NCI-H1092 treated with DMSO at 0.1 percent for 48 hours (cell line): ENCODE measurements at places on chromosomes 16 and 17.
A peak's percentile ranks its signal among the peaks of the same experiment; 100 is the strongest.

DNA sequence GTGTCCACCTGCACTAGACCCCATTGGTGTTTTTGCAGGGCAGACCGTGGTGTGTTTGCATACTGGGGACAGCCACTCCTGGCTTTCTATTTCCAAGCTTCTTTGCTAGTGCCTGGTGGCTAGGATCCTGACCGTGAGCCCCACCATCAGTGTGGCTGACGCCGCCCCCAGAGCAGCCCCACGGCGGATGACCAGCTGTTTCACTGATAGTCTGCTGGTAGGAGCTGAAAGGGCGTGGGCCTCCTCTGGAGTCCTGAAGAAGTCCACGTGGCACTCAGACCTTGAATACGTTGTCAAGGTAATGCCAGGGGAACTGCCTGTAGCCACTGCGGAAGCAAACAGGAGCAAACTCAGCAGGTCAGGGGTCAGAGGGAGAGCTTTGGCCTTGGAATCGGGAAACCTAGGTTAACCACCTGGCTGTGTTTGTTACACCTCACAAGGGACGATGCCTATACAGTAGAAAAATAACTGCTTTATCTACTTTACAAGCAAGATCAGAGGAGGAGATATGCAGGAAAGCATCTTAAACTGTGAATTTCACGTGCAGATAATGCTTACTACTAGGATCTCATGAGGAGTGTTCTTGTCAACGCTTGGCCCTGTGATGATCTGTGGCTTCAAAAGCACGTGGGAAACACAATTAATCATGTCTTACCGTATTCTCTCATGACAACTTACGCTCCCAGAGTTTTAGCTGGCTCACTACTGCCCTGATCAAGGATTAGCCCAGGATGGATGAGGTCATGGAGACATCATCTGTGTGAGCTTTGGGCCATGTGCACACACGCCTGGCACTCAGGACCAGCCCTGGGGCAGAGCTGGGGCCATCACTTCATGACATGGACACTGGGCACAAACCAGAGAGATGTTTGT is 30.3 kb downstream of the ALDH3A2 start:
- no peak for DNase-seq

DNA sequence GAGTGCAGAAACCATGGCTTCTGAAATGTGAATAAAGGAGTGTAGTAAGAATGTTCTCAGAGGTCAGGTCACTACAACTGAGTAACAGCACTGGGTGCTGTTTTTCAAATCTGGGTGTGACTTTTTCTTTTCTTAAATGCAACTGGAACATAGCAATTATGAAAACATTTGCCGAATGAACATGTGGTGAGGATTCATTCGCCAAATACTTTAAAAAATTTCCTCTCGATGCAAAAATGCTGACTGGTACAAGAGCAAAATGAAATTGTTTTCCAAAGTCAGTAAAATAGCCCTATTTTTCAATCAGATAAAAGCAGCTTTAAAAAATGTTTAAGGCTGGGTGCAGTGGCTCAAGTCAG is 18.6 kb downstream of the ZDHHC7 start:
- DNase-seq: no peak

DNA sequence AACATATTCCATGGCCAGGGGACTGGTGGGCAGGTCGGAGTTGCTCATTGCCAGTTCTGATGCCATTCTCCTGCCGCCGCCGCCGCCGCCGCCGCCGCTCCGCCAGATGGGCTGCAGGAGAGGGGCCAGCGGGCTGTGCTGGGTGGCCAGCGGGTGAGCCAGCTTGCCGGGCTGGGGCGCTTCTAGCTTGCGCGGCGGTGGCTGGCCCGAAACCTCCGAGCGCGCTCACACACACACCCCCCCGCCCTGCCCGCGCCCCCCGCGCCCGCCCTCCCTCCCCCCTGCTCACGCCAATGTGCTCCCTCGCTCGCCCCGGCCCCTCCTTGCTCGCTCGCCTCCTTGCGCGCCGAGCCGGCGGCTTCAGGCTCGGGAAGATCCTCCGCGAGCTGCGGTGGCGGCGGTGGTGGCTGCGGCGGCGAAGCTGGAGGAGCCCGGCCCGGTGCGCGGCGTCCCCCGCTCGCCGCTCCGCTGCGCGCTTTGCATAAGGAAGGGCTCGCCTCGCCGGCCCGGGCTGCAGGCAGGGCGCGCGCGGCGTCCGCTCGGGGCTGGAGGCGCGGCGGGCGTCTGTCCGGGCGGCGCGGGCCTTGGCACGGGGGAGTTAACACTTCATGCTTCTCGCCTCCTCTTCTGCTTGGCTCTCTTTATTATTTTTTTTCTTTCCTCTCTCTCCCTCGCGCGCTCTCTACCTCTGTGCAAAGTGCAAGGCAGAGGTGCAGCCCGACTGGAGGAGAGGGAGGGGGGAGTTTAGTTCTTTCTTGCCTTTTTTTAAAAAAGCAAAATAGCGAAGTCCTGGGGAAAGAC is 500 bp downstream of the MAF start:
- DNase-seq: peak; percentile 74

DNA sequence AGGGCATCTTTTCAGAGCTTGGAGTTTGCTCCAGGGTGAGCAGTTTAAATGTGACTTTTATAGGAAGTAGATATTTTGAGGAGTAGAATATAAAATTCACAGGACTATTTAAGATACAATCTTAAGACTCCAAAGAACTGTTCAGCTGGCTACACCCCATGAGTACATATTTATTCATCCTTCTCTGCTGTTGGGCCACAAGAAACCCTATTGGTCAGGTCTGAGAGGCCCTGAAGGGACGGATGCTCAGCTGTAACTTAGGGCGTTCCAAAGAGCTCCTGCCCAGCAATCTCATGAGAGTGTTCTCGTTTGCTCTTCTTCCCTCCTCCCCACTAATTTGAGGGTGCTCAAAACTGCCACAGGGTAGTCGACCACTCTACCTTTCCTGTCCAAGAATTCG is 7.3 kb downstream of the ST6GALNAC2 start:
- DNase-seq: no peak

- no peak for DNase-seq
Observed at GRCh38 chr16:7423434-7424044, 90.9 kb downstream of the RBFOX1 start.

GRCh38 chr17:43540821-43541674 is 5.1 kb downstream of the ETV4 start:
- no peak for DNase-seq

DNA sequence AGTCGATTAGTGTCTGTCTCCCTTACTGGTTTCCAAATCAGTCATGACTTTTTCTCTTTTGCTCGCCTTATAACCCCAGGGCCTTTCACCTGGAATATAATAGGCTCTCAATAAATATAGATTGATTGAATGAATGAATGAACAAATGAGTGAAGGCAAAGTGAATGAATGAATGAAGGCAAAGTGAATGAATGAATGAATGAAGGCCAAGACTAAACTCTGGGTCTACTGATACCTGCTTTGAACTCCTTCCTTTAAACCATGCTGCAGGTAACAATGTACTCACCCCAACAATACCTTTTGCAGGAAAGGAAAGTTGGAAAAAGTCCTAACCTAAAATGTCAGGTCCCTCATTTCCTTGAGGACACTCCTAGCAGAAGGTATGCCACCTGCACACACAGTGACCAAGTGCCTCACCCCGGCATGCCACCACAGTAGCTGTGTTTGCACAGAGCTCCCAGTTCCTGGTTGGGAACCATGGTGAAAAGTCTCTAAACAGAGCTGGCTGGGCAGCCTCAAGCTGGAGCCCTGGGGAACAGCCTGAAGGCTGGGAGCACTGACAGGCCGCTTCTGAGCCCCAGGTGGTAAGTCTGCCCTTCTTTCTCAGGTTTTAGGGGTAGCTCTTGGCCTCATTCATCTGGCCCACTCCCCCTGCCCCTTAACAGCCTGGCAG is 42.7 kb upstream of the ANKFN1 start:
- no peak for DNase-seq

- no peak for DNase-seq
Observed at GRCh38 chr17:55540414-55541091, 29.3 kb upstream of the SMIM36 start.

DNA sequence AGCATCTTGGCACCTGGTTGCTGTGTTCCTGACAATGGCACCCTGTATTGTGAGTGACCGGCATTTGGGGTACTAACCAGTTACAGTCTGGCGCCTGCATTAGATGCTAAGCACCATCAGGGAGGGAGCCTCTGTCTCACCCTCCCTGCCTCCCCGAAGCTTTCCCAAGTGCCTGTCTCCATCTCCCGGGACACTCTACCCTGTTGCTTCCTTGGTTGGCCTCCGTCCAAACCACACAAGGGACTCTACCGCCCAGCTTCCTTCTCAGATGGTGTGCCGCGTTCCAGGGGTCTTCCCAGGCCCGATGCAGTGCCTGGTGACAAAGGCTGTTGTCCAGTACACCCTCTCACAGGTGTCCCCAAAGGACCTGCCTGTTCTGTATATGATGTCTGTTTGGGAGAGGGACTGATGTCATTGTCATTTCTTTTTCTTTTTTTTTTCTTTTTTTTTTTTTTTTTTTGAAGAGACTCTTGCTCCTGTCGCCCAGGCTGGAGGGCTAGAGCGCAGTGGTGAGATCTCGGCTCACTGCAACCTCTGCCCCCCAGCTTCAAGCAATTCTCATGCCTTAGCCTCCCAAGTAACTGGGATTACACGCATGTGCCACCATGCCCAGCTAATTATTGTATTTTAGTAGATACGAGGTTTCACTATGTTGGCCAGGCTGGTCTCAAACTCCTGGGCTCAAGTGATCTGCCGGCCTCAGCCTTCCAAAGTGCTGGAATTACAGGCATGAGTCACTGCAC is 6.7 kb downstream of the SNN start:
- DNase-seq: no peak

GRCh38 chr17:61179380-61179806 is 220.2 kb upstream of the TBX2 start:
- DNase-seq: peak; percentile 41

GRCh38 chr16:49482690-49483089 is 109.1 kb downstream of the C16orf78 start:
- DNase-seq: no peak

GRCh38 chr16:88650749-88651275 is at the start of gene CYBA:
TSS of gene CYBA (minus strand) at chr16:88651053. CDS start at chr16:88651013, 40 bp downstream.
- DNase-seq: no peak

- no peak for DNase-seq
Observed at GRCh38 chr16:17331991-17332390, 138.8 kb downstream of the XYLT1 start.

- no peak for DNase-seq
Observed at GRCh38 chr16:54792811-54793210, 137.9 kb upstream of the IRX5 start.

DNA sequence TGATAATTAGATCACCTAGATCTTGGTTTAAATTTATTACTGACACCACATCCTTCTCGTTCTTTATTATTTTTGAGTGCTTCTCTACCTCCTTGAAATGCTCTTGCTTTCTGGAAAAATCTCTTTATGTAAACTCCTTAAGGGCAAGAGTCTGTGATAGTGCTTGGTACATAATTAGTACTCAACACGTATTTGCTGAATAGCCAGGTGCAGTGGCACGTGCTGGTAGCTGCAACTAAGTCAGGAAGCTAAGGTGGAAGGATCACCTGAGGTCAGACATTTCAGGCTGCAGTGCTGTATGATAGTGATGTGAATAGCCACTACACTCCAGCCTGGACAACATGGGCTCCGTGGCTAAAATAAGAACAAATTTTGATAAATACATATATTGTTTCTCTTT is 63.0 kb downstream of the PPM1E start:
- DNase-seq: no peak

DNA sequence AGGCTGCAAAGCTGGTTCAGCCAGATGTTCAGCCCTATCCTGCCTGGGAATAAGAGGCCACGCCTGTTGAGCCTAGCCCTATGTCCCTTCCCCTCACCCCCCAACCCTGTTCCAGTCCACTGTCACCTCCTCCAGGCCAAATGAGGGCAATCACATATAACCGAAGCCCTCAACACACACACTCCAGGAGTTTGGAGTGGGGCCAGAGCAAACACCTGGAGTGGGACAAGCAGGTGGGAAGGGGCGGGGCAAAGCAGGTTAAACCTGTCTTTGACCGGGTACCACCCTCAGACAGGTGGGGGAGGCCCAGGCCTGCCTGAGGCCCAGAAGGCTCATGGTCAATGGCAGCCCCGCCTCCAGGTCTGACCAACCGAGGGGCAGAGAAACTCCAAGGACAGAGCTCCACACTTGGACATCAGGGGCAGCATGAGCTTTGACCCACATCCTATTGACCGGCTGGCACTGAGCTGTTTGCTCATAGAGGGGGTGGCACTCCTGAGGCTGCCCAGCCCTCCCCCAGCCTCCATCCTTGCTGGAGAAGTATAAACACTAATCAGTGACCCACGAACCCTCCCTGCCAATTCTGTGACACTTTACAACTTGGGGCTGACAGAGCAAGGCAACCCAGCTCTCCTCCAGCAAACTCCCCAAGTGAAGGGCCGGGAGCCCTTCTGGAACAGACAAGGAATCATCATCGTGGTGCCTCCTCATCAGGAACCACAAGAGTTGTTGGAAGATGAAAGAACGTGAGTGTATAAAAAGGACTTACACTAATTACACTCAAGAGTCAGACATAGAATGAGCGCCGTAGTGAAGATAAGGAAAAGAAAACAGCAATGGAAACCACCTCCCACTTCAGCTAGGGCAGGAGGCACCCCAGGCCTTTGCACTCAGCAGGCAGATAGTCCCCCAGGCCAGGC is 1.5 kb downstream of the ESRP2 start:
- DNase-seq: peak; percentile 19
